ENCODE measurements at places on chromosomes 16 and 17.
A peak's percentile ranks its signal among the peaks of the same experiment; 100 is the strongest.

DNA sequence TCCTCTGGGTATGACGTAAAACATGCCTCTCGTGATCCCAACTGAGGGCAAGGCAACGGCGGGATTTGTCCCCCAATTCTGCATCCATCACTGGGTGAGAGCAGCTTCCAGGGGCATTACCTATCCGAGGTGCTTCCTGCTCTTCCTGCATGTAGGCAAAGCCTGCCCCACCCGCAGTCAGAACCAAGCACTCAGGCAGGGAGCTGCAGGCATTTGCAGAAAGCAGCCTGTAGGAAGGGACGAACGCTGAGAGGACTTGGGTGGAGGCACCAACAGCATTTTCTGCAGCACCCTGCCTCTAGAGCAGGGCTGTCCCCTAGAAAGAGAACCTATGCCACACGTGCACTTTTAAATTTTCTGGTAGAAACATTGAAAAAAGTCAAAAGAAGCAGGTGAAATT, 5.5 kb downstream of the BCO1 start:
- DNase-seq = no peak

DNA sequence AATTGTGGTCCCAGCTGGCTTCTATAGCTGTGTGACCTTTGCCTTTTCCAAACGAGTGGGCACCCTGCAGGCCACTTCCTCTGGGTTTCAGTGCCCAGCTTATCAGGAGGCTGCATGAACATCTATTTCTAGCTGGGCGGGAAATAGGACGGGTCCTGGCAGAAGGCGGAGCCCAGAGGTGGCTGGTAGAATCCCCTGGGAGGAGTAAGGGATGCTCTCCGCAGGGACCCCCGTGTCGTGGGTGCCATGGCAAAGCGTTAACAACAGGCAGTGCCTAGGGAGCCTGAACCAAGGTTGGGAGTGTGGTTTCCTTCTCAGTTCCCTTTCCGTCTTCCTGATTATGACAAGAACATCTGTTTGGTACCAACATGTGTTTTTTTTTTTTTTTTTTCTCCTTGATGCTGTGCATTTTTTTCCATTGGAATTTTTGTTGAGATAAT, 58.2 kb downstream of the PLCG2 start:
- no peak for DNase-seq

GRCh38 chr16:89564476-89565255, 4.2 kb downstream of the RPL13 start:
- no peak for DNase-seq

DNA sequence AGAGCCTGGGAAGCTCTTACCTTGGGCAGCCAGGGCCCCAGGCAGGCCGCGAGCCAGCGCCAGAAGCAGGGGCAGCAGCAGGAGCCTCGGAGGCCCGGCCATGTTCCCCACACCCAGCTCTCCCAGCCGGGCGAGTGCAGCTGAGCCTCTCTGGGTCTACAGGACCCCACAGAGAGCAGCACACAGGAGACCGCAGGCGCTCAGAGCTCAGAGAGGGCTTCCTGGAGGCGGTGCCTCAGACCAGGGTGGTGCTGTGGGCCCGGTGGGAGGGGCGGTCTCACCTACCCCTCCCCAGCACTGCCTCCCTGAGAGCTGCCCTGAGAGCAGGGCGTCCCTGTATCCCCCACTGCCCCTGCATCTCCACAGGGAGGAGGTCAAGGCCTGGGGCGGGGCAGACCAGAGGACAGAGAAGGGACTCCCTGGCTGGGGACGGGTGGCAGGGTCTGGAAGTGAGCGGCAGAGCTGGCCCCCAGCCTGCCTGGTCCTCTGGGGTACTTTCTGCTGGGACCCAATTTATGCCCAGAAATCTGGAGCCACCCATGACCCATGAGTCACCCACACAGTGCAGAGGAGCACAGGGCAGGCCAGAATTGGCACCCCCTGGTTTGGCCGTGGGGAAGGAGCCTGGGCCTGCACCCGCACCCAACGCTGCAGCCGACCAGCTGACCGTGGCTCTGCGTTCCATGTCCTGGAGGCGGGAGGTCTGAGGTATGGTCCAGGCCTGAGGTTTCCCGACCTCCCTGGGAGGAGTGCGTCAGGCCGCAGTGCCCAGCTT, at the start of gene CD7:
Gene CD7, minus strand, starts transcription at position 215 of the 775 bp plus-strand sequence. Its CDS starts 113 bp downstream, at position 102.
- no peak for DNase-seq

DNA sequence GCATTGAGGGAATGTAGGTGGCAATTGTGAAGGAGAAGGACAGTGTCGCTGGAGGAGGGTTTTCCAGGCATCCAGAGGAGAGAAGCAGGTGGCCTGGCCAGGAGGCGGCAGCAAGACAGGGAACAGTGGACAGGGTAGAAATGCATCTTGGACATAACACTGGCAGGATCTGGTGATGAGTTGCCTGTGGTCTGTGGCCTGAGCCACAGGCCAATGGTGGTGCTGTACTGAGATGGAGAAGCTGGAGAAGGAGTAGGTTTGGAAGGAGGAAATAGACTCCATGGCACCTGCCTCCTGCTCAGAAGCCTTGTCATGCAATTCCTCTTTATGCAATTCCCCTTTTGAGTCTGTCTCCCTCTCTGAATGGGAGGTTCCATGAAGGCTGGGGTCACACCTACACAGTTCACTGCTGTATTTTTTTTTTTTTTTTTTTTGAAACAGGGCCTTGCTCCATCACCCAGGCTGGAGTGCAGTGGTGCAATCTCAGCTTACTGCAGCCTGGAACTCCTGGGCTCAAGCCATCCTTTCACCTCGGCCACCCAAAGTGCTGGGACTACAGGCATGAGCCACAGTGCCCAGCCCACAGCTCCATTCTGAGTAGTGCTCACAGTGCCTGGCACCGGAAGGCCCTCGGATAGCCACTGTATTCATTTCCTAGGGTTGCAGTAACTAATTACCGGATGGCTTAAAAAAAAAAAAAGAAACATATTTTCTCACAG, 13.5 kb upstream of the CACNG4 start:
- DNase-seq = no peak

DNA sequence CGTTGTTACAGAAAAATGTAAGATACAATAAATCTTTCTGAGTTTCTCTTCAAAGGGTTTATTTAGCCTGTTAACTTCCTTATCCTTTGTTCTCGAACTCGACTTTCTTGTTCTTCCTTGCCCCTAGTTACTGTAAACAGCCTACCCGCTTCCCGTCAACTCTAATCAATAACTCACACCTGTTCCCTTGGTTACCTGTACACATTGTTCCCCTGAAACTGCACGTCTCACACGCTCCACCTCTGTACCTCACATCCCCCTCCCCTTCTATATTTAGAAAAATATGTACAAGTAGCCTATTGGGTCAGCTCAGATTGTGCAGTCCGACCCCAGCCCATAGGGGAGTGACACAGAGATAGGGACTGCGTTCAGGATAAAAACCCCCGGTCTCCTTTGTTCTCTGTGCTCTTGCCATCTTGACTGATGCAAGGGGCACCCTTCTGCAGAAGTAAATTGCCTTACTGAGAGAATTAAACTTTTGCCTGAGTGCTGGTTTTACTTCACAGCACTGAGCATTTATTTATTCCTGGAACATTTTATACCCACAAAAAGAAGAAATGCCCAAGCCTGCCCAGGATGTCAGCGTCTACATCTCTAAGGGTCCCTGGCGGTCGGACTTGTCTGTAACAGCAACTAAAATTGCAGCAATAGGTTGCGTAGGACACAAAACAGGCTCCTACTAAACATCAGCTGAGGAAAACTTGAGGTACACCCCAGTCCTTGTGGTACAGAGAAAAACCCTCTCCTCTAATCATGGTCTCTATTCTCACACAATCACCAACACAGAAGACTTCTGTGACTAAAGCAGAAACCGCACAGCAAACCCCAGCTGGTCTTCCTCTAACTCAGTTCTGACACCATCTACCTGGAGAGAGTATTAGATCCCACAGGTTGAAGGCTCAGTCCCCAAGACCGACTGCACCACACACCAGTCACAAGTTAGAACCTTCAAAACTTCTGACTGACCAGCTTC, 11.3 kb downstream of the WDR45B start:
- no peak for DNase-seq

- no peak for DNase-seq
Measured at GRCh38 chr17:73820686-73821448, 176.6 kb upstream of the SDK2 start.

GRCh38 chr16:79988721-79989220, 388.2 kb upstream of the MAF start:
- no peak for DNase-seq

DNA sequence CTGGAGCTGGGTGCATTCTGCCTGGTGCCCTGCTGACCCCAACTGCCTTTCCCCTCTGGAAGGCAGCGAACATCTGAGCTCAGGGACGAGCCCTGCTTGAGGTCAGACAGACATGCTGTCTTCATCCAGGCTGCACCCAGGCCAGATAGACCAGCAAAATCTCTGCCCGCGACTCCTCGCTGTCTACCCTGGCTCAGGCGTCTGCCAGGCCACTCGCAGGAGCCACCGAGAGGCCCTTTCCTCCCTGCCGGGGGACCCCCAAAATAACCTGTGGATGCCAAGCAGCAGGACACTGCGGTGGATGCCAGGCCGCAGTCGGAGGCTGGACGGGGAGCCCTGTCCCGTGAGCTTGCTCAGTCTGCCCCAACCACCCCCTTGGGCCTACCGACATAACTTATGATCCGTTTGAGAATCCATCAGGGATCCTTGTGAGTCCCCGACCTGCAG, 3.3 kb upstream of the SLC25A10 start:
- no peak for DNase-seq

GRCh38 chr16:49631187-49632041, 224.5 kb downstream of the ZNF423 start:
- DNase-seq = no peak

GRCh38 chr16:21001262-21001661, 100.7 kb downstream of the LYRM1 start:
- DNase-seq = peak; percentile 2

- DNase-seq = no peak
Measured at GRCh38 chr16:81421536-81421935, 23.1 kb upstream of the CMIP start.

DNA sequence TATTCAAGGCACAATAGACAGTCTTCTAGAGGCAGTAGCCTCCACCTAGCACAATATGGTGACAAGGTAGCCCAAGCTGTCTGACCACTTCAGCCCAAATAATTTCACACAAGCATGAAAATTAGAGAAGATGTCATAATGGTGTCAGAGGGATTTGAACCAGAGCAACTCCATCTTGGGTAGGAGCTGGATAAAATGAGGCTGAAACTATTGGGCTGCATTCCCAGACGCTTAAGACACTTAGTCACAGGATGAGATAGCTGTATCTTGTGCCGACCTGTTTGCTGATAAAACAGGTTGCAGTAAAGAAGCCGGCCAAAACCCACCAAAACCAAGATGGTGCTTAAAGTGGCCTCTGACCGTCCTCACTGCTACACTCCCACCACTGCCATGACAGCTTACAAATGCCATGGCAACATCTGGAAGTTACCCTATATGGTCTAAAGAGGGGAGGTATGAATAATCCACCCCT, 192.6 kb downstream of the CPPED1 start:
- no peak for DNase-seq

- DNase-seq = peak; percentile 16
Measured at GRCh38 chr16:87461466-87461991, 31.3 kb downstream of the ZCCHC14 start.

DNA sequence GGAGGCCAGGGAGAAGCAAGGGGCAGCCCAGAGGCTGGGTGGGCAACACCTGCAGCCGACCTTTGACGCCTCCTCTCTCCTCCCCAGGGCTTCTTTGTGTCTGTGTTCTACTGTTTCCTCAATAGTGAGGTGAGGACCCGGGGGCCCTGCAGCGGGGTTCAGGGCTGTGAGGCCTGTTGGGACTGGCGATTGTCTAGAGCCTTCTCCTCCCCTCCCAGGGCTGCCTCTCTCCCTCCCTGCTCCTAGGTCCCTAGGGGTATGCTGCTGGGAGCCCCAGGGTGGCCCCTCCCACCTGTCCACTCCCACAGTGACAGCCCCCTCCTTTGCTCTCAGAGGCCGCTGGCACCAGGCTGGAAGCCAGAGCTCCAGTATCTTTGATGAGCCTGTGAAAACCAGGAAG, 10.8 kb upstream of the SPPL2C start:
- no peak for DNase-seq

DNA sequence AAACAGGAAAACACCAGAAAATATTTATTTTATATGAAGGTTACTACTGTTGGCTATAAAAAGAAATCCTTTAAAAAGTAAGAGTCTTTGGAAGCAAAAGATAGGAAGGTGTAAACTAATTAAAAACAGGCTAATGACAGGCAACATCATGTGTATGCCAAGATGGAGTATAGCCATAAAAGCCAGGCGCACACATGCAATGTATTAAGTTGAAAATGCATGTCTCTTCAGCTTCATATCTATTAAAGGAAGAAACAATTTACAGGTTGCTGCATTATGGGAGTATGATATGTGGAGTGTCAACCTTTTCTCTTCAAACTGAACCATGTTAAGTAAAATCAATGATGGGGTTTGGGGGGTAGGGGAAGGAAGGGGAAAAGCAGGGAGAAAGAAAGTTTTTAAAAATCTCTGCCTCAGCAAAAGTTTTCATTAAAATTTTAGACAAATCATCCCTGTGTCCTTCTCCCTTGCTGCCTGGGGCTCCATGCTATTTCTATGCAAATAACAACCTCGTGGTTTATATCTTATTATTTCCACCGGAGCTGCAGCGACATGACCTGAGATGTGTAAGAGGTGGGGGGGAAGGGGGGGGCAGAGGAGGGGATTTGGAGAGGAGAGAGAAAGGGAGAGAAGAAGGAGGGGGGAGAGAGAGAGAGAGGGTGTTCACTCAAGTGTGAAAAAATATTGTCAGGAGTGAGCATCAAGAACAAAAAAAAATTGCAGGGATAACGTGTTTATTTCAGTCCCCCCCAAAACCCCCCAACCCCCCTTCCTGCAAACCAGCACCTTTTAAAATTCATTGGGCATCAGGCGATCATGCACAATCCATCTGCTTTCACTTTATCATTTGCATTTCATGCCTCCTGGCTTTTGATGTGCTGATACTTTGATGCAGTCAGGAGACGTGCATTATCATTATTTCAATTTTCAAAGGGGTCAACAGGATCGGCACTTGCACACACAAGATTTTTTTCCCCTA, 197.6 kb downstream of the AATF start:
- DNase-seq = no peak

DNA sequence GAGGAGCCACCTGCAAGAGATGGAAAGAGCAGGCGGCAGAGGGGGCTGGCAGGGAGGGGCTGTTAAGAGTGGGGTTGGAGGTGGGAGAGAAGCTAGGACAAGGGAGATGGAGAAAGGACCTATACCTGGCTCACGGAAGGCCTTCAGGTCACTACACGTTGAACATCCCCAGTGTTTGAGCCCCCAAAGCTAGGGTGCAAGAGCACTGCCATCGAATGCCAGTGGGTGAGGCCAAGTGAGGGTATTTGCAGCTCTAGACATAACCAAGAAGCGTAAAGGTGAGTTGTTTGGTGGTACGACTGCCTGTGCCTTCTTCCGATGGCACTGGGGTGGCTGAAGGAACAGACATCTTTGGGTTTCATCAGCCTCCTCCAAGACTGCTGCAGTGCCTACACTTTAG, 17.0 kb upstream of the HERPUD1 start:
- DNase-seq = no peak

DNA sequence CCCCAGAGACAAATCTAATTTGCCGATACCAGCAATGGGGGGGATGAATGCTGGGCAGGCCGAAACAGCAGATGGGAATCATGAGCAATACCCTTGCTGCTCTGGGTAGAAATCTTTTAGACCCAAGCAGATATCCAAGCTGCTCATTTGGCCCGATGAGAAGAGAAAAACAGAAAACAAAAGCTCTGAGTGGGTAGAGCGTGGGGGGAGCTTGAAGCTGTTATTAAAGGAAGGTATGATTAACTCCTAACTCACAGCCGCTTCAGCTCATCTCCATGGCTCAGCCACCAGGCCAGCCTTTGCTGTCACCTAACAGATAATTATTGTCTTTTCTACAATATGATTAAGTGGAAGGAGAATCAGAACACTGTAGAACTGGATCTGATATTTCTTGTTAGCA, 58.3 kb downstream of the VPS35L start:
- DNase-seq = no peak
